ENCODE measurements at places on chromosomes 13 and 19.

DNA sequence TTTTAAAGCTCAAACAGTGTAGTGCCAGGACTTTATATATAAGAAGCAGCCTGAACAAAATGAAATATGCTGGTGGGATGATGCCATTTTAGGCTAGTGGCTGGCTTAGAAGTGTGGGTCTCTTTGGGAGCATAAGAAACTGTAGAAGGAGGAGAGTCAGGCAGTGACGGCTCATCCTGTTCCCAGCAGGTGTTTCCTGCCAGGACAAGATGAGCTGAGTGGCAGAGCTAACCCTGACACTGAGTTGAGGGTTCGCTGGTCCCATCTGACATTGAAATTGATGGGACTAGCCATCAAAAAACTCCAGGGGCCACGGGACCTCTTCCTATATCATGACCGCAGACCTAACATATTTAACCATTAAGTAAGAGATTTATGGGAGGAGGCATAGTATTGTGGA lies 51.3 kb downstream of the ESD start:
- DNase-seq: no peak

DNA sequence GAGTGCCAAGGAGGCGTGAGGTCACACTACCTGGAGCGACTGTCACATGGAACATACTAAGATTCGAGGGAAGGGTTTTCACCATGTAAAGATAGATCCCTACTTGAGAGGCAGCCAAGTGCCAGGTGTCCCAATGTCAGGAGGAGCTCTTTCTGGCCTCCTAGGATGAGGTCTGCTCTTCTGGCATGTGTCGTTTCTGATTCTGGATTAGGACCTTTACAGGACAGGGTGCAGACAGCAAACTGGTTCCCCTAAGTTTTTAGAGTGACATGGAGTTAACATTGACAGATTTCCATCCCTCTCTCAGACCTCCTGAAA lies 75.3 kb downstream of the ZNF536 start:
- no peak for DNase-seq

- DNase-seq: no peak
Observed at GRCh38 chr19:28960986-28961705, 251.8 kb downstream of the UQCRFS1 start.

DNA sequence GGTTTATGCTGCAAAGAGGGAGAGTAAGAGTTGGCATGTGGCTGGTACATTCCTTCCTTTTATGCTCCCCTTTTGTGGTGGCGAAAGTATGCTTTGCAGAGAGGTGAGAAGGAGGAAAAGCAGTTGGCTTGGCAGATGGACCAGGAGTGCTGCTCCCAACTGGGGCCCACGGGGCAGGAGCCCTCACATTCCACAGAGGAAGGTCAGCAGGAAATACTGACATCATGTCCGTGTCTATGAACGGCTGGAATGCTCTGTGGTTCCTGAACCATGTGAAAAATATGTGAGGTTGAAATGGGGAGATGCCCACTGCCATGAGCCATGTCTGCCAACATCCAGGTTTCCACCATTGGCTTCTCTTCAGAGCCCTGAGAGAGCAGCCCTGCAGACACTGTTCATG lies 33.3 kb upstream of the GAS6 start:
- DNase-seq: no peak

DNA sequence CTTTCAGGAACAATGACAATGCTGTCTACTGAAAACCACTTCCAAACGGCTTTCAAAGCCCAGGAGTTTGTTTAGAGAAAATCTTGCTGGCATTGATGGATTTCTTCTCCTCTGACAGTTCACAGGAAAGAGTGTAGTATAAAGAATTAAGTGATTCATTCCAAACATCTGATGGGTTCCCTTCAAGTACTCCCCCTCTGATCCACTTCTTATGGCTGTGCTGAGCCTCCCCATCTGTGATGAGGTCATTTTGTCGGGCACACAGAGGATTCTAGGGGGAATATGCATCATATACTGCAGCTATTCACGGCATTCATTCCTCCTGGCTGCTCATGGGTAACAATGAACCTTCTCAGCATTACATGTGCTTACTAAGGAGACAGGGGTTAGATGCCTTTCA lies 107.9 kb downstream of the RGCC start:
- peak; percentile 87 for DNase-seq

- DNase-seq: no peak
Observed at GRCh38 chr13:109331898-109332297, 454.5 kb downstream of the IRS2 start.

GRCh38 chr19:8973501-8974091 lies 36.6 kb downstream of the MUC16 start:
- DNase-seq: no peak

GRCh38 chr19:58579473-58580142 lies 6.5 kb upstream of the MZF1 start:
- DNase-seq: no peak

DNA sequence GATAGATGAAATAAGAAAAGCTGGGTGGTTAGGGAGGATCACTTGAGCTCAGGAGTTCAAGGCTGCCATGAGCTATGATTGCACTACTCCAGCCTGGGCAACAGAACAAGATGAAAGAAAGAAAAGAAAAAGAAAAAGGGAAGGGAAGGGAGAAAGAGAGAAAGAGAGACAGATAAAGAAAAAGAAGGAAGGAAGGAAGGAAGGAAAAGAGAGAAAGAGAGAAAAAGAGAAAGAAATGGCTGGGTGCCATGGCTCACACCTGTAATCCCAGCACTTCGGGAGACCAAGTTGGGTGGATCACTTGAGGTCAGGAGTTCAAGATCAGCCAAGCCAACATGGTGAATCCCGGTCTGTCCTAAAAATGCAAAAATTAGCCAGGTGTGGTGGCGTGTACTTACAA lies 21.1 kb downstream of the TEX101 start:
- no peak for DNase-seq

DNA sequence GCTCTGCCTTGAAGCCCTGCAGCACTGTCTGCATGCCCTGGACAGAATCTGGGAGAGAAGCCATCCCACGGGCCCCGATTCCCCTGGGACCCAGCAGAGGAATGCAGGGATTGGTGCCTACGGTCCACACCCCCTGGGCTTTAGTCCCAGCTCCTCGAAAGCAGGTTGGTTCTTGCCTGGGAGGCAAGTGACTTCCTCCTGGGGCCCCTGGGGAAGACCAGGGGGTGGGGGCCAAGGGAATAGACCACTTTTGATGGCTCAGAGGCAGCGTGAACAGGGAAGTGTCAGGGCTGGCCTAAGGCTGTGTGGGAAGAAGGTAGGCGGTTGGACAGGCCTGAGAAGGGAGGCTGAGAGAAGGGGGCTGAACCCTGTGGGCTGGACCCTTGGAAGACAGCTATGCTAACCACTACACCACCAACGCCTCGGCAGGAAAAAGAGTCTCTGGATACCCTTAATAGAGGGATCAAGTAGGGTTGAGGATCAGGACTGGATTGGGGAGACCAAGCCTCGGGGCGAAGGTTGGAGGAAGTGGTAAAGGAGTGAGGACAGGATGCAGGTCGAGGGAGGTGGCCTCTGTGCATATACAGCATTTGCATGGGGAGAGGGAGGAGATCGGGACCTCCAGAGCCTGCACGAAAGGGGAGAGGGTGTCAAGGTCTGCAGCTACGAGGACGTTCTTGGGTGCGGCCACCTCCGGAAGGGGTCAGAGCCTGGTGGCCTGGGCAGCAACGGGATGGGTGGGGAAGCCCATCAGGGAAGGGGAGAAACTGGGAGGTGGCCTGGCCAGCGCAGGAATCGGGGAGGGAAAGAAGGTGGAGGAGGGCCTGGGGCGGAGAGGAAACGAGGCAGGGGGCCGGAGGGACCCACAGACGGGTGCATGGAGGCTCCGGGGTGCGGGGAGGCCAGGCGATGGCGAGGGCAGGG lies 709 bp downstream of the DPP9 start:
- peak; percentile 24 for DNase-seq

GRCh38 chr19:19399733-19400433 lies 5.6 kb upstream of the GATAD2A start:
- DNase-seq: no peak

GRCh38 chr19:3537438-3538240 lies 1.3 kb upstream of the TEKTIP1 start:
- DNase-seq: no peak

GRCh38 chr13:102138635-102139190 lies 263.1 kb downstream of the FGF14 start:
- DNase-seq: no peak

DNA sequence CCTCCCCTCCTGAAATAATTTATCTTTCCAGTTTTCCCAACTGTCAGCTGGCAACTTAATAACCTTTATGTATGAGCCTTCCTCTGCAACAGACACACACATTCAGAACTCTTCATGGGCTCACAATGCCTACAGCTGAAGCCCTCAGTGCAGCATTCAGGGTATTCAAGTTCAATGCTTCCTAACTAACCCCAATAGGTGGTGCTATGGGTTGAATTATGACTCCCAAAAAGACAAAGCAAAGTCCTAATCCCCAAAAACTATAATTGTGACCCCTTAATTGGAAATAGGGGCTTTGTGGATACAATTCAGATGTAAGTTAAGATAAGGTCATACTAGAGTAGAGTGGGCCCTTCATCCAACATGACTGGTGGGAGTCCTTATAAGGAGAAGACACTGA lies 202.2 kb downstream of the SUCLA2 start:
- DNase-seq: peak; percentile 25

GRCh38 chr13:27592865-27593264 lies 27.5 kb downstream of the LNX2 start:
- DNase-seq: no peak

- DNase-seq: no peak
Observed at GRCh38 chr13:106139377-106139776, 396.1 kb downstream of the EFNB2 start.

- DNase-seq: peak; percentile 75
Observed at GRCh38 chr19:11088506-11089253, 583 bp upstream of the LDLR start.

DNA sequence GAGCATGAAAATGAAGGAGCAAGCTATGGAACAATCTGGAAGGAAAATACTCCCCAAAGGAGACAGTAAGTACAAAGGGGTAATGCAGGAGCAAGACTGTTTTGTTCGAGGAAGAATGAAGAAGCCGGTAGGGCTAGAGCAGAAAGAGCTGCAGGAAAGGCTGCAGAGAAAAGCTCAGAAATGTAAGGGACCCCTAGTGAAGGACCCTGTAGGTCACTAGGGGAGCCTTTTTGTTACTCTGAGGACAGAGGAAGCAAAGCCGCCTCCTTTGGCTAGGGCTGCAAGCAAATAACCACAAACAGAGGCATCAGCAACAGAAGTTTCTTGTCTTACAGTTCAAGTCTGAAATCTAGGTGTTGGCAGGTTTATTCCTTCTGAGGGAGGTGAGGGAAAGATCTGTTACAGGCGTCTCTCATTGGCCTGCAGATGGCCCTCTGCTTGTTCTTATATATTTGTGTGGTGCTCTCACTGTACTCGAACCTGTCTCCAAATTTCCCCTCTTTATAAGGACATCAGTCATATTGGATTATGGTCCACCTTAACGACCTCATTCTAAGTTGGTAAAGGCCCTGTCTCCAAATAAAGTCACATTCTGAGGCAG lies 362.3 kb downstream of the COG6 start:
- DNase-seq: no peak

DNA sequence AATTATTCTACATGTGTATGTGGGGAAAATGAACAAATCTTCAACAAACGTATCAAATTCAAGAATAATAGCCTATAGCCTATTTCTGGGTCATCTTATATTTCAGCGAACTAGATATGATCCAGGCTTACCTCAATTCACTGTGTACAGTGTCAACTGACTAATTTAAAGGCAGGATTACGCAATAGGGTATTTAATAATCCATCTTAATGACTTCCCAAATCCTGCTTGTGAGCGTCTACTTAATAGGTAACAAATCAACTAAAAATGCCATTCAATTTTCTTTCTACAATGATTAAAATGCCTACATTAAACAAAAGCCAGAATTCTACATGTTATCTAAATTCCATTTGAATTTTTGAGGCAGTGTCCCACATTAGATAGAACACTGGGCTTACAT lies 67.0 kb downstream of the USP12 start:
- DNase-seq: no peak

- peak; percentile 66 for DNase-seq
Observed at GRCh38 chr13:98843482-98843877, 91.0 kb upstream of the SLC15A1 start.

DNA sequence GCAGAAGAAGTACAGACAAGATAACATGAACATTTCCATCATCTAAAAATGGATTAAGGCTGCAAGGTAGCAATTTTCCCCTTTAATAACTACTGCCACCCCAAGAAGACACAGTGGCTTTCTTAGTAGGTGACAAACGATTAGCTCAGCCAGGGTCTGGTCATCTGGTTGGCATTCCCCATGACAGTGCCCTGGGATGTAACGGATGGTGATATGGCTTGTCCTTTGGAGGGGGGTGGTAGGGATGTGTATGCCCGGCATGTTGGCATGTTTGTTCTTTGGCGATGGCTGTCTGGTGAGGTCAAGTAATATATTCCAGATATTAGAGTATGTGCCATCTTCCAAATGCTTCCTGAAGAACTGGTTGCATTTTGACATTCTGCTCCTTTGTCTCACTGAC lies 135.6 kb upstream of the ZNF536 start:
- DNase-seq: peak; percentile 46

GRCh38 chr13:113962386-113962785 lies 11.5 kb downstream of the C13orf46 start:
- DNase-seq: no peak

- DNase-seq: no peak
Observed at GRCh38 chr13:39197647-39198007, 159.4 kb downstream of the NHLRC3 start.

GRCh38 chr19:49894879-49895565 lies 1.7 kb downstream of the IL4I1 start:
- no peak for DNase-seq

- DNase-seq: no peak
Observed at GRCh38 chr13:112869202-112870050, 99.6 kb upstream of the MCF2L start.

DNA sequence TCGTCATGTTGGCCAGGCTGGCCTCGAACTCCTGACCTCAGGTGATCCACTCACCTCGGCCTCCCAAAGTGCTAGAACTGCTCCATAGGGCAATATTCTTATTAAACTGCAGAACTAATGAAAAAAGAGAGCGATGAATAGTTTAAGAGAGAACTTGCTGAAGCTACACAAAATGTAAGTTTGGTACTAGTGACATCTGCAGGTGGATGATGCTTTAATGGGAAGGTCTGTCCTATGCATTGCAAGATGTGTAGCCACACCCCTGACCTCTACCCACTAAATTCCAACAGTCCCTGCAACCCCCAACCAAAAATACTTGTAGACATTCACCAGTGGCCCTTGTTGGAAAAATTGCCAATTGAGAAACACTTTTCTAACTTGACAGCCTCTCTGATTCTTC lies 117.8 kb downstream of the NALCN start:
- DNase-seq: no peak

GRCh38 chr19:42343344-42344110 lies 18.1 kb downstream of the MEGF8 start:
- no peak for DNase-seq

DNA sequence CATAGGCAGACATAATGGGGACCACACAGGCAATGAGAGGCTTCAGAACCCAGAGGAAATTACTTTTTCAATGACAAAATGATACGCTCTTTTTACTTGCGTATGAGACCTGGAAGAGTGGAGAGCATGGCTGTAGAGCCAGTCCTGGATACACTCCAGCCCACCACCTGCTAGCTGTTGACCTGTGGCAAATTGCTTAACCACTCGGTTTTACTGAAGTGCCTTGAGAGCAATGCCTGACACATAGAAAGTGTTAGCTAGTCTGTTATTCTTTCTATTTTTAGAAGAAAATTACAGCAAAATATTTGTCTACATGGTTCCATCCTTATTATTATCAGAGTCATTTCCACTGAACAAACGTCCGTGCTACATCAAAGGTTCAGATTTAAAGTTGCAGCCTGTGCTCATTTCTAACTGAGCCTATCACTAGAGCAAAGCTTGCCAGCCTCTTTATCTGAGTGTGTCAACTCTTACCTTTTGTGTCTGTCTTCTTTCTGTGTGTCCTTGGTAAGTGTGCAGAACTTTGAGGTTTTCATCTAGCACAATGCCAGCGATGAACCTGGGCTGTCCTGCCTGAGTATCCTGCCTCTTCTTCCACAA lies 9.6 kb upstream of the GPR183 start:
- DNase-seq: no peak

All from pons (tissue), 1 donor.